ENCODE measurements at places on chromosomes 2 and 18.

DNA sequence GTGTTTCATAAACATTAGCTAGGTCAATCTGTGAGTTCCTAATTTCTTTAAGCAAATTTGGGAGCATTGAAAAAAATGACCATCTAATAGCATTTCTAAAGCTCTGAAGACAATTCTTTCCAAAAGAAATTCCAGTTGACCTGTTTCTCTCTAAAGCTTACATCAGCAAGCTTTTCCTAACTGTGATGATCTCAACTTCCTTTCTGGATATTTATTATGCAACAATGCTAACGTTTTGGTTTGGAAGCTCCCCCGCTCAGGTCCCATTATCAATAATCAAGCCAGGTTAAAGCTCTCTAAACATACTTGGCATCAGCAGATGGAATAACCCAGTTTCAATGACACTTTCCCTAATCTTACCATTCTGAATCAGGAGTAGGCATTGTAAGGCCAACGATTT is 196.3 kb upstream of the TANK start:
- DNase-seq, result no peak

GRCh38 chr2:111116843-111117597 is 3.7 kb upstream of the BCL2L11 start:
- peak; percentile 79 for DNase-seq

DNA sequence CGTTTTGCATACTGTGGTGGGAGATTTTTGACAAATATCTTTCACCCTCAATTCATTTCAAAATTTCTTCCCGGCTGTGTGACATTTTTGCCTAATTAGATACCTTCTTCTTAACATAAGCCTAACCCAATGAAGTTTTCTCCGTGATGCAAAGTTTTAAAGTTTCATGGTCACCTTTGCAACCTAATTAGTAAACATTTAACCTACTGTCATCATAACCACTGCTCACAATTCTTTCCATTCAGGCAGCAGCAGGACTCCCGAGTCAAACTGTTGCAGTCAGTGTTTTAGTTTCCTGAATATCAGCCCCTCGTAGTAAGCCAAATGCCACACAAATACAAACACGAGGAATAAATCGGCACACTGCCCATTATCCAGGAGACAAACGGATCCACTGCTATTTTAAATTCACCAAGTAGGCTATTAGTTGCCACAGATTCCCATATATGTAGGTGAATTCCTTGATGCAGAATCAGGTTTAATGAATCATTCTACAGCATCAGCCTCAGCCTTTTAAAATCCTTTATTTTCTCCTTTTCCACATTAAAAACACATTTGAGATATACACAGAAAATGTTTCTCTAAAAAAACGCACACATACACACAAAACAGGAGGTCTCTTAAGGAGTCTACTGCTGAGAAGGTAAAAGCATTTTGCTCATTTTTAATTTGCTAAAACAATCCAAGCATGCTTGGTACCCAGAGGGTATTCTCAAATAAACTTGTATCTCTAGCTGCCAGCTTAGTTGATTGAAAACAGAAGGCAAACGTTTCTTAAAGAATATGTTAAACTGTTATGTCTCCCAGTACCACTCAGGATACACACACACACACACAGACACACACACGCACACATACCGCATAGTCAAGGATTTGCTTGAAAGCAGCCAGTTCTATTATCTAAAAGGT is 106.5 kb upstream of the KCTD1 start:
- no peak for DNase-seq

DNA sequence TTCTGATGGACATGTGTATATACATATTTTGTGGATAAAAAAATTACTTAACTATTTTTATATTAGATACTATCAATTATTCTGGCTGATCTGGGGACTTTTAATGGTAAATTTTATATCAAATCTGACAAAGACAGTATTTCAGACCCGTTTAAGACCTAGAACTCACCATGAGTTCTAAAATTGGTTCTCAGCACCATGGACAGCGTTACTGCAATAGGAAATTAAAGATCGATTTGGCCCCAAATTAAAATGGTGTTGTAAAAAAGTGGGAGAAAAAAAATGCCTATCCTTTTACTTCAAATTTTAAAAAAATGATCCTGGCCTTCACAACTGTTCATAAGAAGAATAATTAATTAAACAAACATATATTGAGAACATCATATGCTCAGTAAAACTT is 919 bp upstream of the SCN2A start:
- no peak for DNase-seq

- no peak for DNase-seq
Measured at GRCh38 chr2:120100627-120101026, 87.8 kb downstream of the EPB41L5 start.

- no peak for DNase-seq
Measured at GRCh38 chr2:218988650-218989049, 3.7 kb upstream of the FEV start.

- DNase-seq, result peak; percentile 65
Measured at GRCh38 chr2:237858294-237859081, 935 bp upstream of the RAMP1 start.

GRCh38 chr18:22282311-22283115 is 113.1 kb downstream of the GATA6 start:
- no peak for DNase-seq

DNA sequence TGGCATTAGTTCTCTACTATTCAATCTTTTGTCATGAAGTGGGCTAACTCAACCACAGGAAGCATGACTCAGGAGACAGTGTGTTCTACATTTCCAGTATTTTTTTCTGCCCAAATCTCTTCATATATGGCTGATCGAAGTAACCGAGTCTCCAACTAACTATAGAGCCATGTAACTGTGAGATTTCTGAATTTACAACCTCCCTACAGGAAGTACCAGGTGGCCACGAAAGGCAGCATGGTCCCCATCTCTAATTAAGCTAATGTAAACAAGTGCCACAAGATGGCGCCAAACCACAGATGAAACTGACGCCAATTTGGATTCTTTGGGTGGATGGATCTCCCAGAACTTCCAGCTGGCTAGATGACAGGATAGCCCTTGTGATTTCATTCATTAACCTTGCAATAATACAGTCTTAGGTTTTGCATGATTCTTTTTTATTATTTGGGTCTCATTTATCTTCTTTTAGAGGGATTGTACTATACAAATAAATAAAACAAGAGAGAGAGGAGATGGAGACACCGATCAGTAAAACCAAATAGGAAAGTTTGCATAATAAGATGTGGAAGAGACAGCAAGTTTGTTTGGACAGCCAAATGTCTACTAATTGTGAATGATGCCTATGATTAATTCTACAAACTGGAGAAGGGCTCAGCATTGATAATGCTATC is 18.3 kb upstream of the ARHGAP15 start:
- peak; percentile 71 for DNase-seq

DNA sequence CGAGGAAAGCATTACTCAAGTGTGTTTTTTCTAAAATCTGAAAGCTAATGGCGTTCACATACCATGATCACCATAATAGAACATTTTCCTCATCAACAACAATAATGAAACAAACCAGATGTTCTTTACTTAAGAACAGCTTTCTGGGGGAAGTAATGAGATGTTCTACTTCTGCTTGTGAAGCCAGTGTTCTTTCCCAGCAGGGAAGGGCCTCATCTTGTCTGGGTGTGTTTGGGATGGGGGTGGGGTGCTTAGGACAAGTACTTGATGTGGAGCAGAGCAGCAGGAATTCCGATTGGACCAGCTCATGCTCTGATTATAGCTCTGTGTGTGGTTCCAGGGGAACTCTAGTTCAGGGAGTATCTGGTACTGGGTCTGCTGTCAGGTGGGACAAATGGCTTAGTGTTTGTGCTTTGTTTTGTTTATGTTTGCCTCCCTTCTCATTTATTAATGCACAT is 163.0 kb upstream of the NOSTRIN start:
- no peak for DNase-seq

DNA sequence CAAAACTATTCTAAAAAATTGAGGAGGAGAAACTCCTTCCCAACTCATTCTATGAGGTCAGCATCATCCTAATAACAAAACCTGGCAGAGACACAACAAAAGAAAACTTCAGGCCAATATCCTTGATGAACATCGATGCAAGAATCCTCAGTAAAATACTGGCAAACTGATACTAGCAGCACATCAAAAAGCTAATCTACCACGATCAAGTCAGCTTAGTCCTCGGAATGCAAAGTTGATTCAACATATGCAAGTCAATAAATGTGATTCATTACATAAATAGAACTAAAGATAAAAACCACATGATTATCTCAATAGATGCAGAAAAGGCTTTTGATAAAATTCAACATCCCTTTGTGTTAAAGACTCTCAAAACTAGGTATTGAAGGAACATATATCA is 63.1 kb downstream of the EHBP1 start:
- no peak for DNase-seq

GRCh38 chr2:242075168-242075567 is 205.6 kb downstream of the RTP5 start:
- no peak for DNase-seq

Measured in activated T-cell treated with anti-CD3 and anti-CD28 coated beads, Interleukin-2, amount 50 U/mL, for 48 hours (primary cell).